Foreskin keratinocyte (primary cell): ENCODE measurements at places on chromosomes 1 and 21.
A peak's percentile ranks its signal among the peaks of the same experiment; 100 is the strongest.

- DNase-seq = no peak
Measured at GRCh38 chr1:213484758-213485157, 433.7 kb downstream of the RPS6KC1 start.

- no peak for DNase-seq
Measured at GRCh38 chr1:40344597-40344996, 27.5 kb upstream of the COL9A2 start.

DNA sequence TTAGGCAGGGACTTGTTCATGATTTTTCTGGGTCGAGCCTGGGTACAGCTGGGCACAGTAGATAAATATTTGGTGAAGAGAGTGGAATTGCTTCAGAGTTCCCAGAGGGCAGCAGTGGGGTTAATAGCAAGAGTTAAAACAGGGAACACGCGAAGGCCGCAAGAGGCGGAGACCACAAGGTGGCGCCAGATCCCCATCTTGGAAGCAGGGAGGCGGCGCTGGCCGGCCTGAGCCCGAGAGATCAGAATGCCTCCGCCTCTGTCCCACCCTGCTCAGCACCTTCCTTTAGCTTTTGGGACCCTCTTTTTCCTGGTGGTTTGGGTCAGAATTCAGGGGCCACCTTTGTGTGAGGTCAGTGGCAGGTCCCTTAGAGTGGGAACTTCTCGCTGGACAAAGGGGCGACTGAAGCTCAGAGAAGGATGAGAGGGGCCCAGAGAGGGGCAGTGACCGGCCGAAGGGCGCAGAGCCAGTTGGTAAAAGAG lies 6.5 kb upstream of the PADI2 start:
- peak; percentile 49 for DNase-seq

DNA sequence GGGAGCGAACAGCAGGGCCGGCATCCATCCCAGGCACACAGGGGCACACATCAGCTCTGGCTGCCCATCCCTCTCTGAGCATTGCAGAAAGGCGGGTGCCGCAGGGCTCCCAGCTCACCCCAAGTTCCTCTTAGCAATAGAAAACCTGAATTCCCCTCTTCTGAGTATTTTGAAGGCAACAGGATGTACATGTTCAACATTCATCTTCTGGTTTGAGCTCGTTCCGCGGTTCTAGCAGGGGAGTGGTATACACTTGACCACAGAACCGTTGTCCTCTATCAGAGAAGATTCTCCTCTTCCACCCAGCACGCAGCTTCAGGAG lies 23.6 kb downstream of the ACTA1 start:
- DNase-seq = no peak

DNA sequence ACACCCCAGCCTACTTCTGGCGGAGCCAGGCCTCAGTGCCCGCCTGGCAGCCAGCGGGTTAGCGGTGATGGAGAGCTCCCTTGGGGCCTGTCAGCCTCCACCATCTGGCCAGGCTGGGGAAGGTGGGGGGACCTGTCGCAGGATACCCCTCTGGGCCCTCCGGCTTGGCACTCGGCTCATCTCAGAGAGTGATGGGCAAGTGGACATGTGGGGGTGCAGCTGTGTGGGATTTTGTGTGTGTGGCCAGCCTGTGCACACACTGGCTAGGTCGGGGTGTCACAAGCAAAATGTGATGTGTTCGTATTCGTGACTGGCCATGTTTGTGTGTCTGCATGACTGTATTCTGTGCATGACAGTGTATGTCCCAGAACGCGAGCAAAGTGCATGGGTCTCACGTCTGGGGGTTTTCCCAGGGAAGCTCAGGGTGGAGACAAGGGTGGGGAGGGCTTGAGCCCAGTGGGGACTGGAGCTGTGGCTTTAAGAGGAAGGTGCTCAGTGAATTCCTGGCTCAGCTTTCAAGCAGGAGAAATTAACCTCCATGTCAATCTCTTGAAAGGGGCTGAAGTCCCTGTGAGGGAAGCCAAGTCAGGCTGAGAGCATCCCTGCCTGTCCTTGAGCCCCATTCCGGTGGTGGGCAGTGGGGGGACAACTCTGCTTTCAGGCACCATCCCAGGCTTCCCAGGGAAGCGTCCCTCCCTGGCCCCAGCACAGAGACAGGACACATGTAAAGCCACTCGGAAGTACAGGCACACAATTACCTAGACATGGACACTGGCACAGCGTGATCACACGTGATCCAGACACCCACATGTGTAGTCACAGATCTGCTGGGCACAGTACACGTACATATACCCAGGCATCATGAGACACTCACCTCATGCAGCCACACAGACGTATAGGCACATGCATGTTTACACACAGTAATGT lies 21.1 kb upstream of the ADGRB2 start:
- no peak for DNase-seq

- no peak for DNase-seq
Measured at GRCh38 chr1:10075732-10076131, 43.0 kb downstream of the UBE4B start.

DNA sequence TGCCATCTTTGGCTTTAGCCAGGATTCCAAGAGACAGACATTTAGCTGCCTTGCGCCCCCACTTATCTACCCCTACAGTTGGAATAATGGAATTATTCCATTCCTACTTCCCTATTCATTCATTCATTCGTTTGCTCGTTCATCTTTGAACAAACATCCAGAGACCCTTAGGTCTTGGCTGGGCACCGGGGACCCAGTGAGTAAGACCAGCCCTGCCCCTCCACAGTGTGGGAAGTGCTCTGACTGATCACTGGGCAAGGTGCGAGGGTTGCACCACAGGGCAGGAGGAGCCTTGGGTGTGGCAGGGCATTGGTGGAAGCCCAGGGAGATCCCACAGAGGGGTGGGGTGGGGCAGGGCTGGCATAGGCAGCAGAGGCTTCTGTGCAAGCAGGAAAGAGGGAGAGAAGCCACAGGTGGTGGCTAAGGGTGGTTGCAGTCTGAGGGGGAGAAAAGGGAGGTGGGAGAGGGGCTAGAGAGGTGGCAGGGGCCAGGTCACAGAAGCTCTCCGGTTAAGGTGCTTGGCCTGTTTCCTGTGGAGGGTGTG lies 35.0 kb upstream of the TMEM61 start:
- DNase-seq = no peak

DNA sequence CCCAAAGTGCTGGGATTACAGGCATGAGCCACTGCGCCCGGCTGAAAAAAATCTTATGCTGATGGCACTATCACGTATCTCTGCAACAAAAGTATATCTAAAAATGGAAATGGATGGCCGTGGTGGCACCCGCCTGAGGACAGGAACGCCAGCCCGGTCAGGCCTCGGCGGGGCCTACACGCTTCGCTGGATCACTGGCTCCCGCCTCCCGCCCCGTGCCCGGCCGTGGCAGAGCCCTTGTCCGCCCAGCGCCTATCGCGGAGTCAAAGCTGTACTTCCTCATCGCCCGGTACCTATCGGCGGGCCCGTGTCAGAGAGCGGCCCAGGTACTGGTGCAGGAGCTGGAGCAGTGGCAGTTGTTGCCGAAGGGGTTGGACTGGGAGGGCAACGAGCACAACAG lies 28.8 kb upstream of the PDPN start:
- DNase-seq = no peak

DNA sequence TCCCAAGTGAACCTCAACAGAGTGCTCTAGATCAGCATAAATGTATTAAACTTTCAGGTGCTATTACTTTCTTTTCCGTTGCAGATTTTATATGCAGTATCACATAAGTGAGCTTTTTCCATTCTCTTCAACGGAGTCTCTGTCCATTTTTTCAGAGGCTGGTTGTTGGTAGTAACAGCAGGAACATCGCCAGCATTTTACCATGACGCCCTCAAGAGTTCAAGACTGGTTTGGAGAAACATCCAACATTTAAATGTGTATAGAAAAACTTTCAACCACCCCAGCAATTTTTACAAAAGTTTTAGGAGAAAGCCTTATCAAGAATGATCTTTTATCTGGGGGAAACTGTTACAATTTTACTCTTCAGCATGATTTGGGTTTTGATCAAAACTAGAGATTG lies 117.0 kb downstream of the TGFB2 start:
- no peak for DNase-seq

GRCh38 chr1:229275005-229275404 lies 4.1 kb downstream of the RAB4A start:
- no peak for DNase-seq

DNA sequence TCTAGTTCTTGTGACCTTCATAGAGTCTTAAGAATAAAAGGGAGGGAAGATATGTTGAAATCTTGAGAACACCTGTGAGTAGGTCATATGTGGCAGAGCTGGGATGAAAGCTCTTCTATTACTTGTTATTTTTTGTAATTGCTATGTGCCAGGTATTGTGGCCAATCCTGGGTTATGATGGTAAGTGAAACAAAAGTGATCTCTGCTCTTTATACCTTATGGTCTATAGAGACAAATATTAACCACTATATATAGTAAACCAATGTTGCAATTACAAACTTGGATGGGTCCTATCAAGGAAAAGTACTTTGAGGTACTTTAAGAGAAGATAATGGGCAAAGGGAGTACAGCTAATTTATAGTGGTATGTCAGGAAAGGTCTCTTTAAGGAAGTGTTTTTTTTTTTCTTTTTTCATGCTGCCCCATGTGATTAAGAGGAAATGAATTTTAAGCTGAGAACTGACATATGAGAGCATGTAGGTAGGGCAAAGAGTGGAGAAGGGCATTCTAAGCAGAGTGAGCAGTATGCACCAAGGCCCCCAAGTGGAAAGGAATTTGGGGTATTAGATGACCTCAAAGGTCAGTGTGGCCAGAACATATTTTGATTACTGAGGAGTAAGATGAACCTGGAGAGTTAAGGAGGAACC lies 43.3 kb downstream of the POU2F1 start:
- no peak for DNase-seq

DNA sequence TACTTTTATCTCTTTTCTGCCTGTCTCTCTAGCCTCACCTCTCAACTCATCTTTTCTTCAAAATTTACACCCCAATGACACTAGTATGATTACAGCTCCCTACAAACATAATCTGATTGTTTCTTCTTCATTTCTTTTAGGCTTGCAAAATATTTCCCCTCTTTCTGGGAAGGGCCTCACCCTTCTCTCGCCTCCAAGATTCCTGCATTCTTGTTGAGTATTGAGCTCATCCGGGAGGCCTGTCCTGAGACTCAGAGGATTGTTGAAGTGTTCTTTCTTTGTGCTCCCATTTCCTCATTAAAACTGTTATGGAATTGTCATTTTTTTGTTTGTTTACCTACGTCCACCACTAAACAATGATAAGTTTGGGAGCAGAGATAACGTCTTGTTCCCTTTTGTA lies 99.1 kb upstream of the CHRM3 start:
- DNase-seq = no peak

DNA sequence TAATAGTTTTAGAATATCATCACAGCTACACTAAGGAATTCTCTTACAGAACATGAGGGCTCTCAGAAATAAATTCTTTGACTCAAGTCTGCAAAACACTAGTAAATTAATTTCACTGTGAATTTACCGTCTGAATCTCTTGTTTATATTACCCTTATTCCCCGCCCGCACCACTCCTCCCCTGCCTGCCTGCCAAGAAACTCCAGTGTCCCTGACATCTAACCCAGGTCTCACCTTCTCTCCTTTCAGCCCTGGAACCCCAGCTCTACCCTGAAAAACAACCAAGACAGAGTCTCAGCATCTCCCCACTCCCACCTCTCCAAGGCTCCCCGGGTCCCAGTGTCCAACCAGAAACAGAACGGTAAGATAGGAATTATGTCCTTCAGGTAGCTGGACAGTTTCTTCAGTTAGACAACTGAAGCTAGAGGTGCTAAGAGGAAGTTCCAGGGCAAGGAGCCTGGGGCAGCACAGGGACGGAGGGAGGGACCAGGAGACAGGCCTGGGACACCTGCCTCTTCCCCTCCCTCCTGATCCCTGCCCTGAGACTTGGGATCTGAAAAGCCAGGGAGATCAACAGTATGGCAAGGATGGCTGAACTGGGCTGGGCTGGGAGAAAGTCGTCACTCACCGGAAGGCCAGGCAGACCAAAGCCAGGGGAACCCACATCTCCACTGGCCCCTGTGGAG lies 15.4 kb downstream of the COL16A1 start:
- DNase-seq = no peak

DNA sequence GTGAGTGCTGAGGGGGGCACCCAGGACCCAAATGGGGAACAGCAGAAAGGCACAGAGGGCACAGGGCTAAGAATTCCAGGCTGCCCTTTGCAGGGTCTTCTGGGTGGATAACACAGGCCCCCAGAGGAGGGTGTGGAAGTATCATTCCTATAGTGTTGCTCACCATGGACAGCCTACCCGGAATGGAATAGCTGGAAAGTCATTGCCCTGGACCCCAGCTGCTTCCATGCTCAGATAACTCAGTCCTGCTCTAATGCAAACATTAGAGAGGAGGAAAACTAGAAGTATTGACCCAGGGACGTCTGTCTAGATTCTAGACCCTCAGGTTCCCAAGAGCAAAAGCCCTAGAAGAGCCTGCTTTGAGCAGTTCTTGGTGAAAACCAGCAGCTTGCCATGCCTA lies 24.7 kb downstream of the SLC6A17 start:
- DNase-seq = no peak

DNA sequence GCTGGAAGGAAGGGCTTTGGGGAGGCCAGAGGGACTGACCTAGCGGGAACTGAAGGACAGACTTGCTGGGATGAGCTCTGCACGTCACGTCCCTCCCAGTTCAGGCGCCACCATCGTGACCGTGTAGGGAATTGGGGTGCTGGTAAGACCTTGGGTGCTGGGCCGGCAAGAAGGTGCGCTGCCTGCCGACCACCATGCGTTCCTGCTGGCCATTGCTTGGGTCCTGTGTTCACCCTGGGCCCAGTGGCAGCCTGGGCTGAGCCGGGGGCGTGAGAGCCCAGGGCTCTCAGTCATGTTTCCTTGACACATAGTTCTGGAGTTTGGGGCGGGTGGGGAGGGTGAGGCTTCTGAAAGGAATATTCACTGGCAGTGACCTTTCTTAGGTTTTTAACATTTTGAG lies 176.0 kb downstream of the CAMTA1 start:
- no peak for DNase-seq

GRCh38 chr21:34904526-34905217 lies 144.4 kb downstream of the RUNX1 start:
- DNase-seq = no peak

- no peak for DNase-seq
Measured at GRCh38 chr1:32394890-32395432, 720 bp upstream of the BSDC1 start.

DNA sequence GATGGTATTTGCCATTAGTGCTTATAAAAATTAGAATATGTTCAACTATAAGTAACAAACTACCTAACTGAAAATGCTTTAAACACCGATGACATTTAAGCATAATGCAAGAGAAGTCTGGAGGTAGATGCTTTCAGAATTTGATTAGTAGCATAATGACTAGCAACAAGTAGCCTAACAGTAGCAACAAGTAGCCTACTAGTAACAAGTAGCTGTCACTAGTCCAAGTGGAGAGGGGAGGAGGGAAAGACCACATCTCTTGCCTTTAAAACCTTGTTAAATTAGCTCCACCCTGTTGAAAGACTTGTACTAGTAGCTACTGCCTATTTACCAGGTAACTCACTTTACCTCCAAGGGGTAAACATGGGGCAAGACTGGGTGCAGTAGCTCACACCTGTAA lies 7.9 kb downstream of the GPR88 start:
- no peak for DNase-seq
